ENCODE measurements at places on chromosomes 12 and 14.

- DNase-seq: no peak
Observed at GRCh38 chr14:49942090-49942489, 49.2 kb downstream of the ARF6 start.

GRCh38 chr12:80754274-80754673 lies 37.6 kb downstream of the MYF5 start:
- no peak for DNase-seq

GRCh38 chr12:88630561-88630960 lies 50.3 kb upstream of the KITLG start:
- DNase-seq: no peak

- no peak for DNase-seq
Observed at GRCh38 chr12:105921055-105921454, 217.7 kb downstream of the NUAK1 start.

- DNase-seq: no peak
Observed at GRCh38 chr12:112908548-112908947, 1.8 kb downstream of the OAS1 start.

- DNase-seq: no peak
Observed at GRCh38 chr14:53237488-53237887, 84.4 kb upstream of the DDHD1 start.

DNA sequence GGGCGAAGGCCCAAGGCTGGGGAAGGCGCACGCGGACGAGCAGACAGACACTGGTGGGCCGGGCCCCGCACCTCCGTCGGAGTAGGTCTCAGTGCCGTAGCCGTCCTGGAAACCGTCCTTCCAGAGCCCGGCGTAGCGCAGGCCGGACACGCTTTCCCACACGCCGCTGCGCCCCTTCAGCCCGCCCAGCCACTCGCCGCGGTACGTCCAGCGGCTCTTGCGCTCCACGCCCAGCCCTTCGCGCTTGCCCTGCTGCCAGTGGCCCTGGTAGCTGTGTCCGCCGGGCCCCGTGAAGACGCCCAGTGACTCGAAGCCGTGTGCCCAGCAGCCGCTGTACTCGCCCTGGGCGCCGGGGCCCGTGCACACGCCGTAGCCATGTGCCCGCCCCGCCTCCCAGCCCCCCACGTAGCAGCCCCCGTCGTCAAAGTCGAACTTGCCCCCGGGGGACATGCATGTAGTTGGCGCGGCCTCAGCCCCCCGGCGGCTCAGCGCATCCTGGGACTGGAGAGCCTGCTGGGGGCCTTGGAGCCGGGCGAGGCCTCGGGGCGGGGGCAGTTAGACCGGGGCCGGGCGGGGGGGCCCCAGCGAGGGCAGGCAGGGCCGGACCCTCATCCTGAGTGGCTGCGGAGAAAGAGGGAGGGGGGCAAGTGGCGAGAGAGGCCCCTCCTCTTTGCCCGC lies 1.4 kb downstream of the JPH4 start:
- DNase-seq: no peak

DNA sequence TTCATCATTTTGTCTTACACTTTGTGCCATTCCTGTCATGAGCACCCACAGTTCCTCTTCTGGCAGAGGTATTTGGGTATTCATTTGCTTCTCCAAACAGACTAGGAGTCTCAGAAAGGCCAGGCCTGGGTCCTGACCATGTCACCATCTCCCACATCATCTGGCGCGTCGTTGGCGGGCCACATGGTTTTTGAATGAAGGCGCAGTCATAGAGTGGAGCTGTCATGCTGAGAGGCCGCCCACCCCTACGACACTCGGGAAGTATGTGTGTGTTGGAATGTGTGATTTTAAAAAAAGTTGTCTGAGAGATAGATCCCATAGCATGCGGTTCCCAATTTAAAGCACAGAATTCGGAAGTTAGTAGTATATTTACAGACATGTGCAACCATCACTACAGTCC lies 15.6 kb upstream of the TTC7B start:
- no peak for DNase-seq

GRCh38 chr12:15196221-15196620 lies 25.0 kb downstream of the RERG start:
- no peak for DNase-seq

DNA sequence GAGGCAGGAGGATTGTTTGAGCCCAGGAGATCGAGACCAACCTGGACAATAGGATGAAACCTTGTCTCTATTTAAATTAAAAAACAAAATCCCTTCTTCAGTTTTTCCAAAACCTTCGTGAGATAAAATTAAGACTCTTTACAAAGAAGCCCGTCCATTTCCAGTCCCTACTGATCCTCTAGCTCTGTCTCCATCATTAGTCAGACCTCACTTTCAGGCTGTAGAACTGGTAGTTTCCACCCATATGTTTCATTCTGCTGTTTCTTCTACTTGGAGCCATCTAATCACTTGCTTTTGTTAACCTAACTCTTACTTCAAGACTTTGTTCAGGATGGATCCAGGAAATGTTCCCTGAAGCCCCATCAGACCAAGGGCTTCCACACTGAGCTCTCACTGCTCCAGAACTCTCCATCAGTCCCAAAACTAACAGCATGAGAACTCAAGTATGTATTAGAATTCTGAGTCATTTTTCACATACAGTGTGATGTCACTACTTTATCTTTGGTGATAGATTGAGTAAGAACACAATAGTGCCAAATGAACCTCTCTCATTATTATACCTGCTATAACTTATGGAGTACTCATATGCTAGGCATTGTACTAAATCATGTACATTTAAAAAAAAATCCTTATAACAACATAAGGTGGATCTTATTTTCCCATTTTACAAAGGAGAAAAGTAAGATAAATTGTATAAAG lies 90.8 kb downstream of the PRICKLE1 start:
- no peak for DNase-seq

GRCh38 chr12:58922849-58923248 lies 2.5 kb upstream of the LRIG3 start:
- DNase-seq: peak; percentile 24

DNA sequence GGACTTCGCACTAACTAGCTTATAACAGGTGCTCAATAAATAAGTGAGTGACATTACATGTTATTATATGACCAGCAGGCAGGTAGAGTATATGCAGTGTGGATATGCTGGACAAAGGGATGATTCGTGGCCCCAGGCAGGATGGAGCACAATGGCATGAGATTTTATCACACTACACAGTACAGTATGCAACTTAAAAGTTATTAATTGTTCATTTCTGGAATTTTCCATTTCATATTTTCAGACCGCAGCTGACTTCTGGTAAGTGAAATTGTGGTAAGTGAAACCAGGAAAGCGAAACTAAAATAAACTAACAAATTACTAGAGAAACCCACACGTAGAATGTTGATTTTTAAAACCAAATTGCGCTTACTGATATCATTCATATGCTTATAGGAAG lies 3.3 kb downstream of the PARP11 start:
- DNase-seq: no peak

DNA sequence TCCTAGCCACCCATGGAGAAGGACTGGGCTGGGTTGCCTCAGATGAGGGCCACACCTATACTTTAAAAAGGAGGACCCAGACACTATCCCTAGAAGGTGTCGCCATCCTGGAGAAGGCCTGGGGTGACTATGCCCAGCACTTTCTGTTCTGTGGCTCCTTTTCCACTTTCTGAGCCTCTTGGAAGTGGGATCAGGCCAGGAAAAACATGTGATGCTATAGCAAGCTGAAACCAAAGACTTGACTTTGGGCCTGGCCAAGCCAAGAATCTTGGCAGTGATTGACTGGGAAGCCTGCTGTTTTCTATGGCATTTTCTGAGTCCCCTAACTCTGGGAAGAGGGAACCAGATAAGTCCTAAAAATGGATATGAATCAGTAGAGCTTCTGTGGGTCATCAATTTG lies 332.3 kb downstream of the ZFP36L1 start:
- no peak for DNase-seq

DNA sequence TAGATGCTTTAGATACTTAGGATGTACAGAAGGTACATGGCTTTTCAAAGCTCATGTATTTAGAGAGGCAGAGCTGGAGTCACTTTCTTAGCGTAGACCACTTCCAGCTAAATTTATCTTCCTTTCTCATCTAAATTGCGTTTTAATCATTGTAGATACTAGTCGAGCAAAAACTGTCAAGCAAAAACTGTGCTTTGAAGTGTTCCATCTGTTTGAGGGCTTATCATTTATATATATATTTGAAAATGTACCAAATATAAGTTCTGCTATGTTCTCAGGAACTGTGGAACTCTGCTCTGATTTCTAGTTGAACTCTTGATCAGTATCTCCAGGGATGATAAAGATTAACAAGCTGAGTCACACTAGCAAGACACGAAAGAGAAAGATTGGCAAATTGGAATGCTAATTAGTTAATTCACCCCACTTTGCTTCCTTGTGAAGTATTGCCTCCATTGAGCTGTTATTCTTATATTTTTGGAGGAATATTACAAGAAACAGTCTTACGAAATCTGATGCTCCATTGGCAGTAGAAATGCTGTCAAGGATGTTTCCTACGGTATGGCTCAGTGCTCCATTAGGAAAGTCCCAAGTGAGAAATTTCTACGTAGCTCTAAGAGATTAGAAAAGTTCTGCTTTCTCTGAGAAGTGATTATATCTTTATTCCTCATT lies 310.7 kb downstream of the AEBP2 start:
- DNase-seq: no peak

GRCh38 chr12:11130382-11130781 lies 4.1 kb downstream of the TAS2R30 start:
- no peak for DNase-seq

GRCh38 chr14:95479494-95479893 lies 37.0 kb downstream of the SYNE3 start:
- no peak for DNase-seq

GRCh38 chr12:38690646-38691045 lies 214.7 kb downstream of the CPNE8 start:
- DNase-seq: no peak

GRCh38 chr14:67133595-67134441 lies 55.4 kb upstream of the GARIN2 start:
- DNase-seq: no peak

- DNase-seq: no peak
Observed at GRCh38 chr12:127052511-127053232, 1214.3 kb upstream of the TMEM132C start.

- no peak for DNase-seq
Observed at GRCh38 chr14:102998393-102998792, 59.0 kb downstream of the CDC42BPB start.

DNA sequence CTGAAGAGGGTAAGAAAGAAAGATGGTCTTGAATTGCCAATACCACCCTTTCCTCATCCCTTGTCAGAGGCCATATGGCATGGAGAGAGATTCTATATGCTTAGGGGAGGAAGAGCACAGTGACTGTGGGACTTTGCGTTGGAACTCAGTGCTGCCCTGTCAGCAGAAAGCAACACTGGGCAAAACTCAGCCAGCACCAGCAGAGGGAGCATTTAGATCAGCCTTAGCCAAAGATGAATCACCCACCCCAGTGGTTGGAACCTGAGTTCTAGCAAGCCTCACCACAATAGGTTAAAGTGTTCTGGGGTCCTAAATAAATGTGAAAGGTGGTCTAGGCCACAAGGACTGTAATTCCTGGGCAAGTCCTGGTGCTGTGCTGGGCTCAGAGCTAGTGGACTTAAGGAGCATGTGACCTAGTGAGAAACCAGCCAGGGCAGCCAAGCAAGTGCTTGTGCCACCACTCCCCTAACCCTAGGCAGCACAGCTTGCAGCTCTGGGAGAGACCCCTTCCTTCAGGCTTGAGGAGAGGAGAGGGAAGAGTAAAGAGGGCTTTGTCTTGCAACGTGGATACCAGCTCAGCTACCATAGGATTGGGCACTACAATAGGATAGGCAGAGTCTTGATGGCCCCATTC lies 11.4 kb upstream of the BCAT1 start:
- DNase-seq: peak; percentile 30

DNA sequence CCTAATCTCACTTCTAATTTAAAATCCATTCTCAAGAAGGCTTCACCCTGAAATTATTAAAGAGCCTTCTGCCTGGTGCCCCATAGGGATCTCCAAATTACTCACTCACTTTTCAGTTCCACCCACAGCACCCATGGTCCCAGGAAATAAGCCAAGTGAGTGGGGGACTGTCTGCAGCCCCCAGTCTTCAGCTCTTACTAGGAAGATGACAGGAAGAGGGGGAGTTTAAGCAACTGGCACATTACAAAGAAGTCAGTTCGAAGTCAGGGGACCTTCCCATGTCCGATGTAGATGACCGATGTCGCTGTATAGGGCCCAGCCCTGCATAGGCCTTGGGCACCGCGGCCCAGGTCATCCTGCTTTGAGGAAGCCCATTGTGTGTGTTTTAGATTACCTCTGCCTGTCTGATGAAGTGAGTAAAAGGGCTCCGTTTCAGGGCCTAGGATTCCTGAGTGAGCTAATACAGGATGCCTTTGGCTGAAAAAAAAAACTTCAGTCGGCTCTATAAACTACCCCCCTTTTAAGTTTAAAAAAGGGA lies 1.9 kb downstream of the ACTN1 start:
- peak; percentile 71 for DNase-seq

DNA sequence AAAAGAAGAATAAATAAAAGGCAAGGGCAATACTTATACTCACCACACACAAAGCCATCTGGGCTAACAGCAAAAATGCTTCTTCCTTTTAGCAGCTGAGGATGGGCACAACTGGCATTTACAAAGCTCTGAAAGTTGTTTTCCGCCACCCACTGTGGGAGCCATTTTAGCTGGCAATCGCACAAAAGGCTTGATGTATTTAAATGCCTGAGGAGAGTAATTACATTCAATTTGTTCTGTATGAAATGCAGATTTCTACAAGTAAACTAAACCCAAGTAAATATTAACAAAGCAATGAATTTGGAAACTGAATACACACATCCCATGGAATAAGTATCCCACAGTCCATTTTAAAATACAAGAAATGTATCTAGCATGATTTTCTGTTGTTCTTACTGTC lies 37.5 kb downstream of the LRIG3 start:
- no peak for DNase-seq

DNA sequence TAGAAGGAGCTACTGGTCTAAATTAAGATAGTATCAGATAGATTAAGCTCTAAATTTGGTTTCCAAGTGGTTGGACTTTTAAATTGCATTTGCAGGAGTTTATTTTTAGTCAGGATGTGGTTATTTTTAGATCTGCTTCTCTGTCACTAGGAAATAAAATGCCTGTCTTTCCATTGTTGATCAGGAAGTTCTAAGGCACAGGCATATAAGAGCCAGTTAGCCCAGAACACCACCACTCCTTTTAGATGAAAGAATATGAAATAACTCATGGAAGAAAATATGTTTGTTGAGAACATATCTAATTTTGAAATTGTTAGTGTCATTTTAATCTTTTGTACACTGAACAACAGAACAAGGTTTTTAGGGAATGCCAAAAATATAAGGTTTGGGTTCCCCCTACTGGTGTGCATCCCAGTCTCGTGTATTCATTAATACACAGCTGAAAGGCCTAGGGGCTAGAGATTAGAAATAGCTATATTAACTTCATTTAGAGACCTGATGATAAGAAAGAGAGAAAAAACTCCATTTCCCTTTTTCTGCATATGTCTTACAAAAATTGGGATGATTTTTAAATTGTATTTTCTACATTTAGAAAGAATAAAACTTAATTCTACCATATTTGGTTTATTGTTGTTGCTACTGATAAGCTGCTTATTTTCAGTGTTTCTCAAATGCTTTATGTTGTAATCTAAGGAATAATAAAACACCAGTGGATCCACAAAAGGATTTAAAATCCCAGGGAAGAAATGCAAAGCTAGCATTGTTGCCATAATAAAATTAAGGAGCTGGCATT lies 67.2 kb downstream of the RIC8B start:
- DNase-seq: peak; percentile 72
